ENCODE measurements at places on chromosomes 11 and 22.

- no peak for DNase-seq
These were observed 98.7 kb upstream of the CRYBB3 start for GRCh38 chr22:25100948-25101347.

DNA sequence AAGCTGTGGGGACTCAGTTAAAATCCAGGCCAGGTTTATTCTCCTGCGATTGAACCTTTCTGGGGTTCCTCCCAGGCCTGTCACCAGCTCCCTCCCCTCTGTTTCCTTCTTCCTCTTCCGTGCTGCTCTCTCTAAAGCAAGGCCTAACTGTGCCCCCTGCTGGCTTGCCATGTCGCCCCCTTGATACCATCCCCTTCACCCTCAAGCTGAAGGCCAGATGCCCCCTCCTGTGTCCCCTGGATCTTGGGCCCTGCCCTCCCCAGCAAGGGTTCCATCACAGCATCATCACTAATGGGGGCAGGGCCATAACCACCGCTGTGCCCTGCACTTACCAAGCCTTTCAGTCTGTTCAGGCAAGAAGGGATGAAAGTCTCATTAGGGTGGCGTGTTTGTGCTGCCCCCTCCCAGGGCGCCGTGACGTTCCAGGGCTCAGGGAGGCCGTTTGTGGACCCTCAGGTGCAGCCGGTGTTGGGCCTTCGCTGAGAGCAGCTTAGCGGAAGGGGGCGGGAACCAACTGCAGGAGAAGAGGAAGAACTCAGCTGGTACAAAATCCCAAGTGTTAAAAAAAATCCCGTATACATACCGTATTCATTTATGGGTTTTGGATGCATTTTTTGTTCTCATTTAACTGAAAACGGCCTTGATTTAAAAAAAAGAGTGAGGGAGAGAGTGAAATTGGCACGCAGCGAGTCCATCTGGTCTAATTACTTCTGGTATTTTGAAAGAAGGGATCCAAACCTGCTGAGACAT is 69.9 kb downstream of the MPPED1 start:
- no peak for DNase-seq

DNA sequence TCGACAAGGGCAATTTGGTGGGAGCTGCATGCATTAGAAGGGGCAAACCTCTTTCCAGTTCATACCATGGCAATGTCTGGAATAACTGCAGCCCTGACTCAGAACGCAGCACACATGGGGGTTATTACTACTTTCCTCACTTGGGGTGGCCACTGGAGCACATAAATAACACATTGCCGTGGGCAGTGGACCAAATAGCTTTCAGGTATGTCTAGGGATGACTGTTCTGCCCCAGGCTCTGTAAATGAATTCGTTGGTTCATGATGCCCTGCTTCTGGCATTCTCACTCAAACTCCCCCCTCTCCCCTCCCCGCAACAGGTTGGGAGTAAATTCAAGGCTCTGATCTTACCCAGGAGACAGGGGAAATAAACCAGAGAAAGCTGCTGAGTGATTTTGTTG is 238.0 kb upstream of the PLET1 start:
- no peak for DNase-seq

DNA sequence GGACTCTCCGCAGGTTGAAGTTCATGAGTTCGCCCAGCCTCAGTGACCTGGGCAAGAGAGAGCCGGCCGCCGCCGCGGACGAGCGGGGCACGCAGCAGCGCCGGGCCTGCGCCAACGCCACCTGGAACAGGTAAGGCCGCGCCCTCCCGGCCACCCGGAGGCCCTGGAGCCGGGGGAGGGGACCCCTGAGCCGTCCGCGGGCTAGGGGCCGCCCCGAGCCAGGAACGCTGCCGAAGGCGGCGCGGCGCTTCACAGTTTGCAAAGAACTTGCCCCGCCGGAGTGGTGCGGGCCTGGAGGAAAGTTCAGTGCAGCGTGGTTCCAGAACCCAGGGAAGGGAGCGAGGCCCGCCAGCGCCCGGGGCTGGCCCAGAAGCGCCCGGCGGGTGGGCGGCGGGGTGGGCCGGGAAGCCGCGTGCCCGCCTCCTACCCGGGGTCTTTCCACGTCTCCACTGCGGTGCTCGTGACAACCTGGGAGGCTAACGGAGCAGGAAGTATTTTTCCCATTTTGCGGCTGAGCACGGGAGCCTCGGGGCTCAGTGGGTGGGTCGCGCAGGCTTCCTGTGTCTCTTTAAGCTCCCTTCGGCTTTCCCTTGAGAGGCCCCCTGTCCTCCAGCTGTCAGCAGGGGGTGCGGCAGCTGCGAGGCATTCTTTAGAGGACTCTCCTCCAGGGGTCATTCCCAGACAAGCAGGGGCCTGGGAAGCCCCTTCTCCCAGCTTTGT is 635 bp downstream of the PRR5 start:
- no peak for DNase-seq

- DNase-seq = no peak
These were observed 74.8 kb downstream of the ARHGAP42 start for GRCh38 chr11:100761841-100762240.

- DNase-seq = no peak
These were observed 59.4 kb downstream of the OTOG start for GRCh38 chr11:17606233-17607082.

DNA sequence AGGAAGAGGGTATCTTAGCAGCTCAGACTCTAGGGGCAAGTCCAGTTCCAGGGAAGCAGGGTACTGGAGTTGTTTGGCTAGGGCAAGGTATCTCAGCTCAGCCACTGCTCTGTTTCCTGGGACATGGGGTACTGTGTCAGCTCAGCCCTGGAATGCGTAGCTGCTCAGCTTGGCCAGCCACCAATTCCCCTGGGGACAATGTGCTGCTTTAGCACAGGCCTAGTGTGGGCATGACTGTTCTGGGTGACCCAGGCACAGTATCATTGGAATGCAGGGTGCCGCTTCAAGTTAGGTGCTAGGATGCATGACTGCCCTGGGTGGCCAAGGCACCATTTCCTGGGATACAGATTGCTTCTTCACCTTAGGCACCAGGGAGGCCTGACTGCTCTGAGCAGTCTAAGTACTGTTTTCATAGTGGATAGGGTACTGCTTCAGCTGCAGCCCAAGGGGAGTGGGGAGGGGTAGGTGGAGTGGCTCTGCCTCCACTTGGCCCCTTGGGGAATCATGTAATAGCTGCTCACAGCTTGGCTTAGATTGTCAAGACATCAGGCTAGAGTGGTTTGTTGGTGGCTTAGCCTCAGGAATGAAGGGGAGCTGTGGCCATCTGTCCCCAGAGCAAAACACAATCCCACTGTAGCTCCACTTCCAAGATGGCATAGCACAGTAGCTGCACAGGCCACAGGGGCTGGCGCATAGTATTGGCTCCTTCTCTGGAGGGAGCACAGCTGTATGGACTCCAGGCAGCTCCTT is 36.0 kb downstream of the MADD start:
- DNase-seq = peak; percentile 49

All from DMS 273 treated with DMSO at 0.1 percent for 48 hours (cell line).